ENCODE measurements at places on chromosomes 2 and 18.

DNA sequence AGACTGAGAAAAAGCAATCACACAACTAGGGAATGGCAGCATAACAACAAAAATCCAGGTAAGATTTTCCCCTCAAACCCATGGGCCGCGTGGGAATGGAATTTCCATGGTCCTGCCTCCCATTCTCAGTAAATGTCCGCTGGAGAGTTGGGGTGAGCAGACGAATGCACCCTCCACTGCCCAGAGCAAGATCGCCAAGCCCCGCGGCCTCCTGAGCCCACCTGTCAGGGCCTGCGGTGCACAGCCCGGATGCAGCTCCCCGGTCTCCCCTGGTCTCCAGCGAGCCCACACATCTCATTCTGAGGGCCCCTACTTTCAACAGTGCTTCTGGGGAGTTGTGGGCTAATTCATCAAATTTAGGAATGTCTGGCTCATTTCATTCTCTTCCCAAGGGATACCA lies 327.4 kb upstream of the HS6ST1 start:
- DNase-seq: no peak

DNA sequence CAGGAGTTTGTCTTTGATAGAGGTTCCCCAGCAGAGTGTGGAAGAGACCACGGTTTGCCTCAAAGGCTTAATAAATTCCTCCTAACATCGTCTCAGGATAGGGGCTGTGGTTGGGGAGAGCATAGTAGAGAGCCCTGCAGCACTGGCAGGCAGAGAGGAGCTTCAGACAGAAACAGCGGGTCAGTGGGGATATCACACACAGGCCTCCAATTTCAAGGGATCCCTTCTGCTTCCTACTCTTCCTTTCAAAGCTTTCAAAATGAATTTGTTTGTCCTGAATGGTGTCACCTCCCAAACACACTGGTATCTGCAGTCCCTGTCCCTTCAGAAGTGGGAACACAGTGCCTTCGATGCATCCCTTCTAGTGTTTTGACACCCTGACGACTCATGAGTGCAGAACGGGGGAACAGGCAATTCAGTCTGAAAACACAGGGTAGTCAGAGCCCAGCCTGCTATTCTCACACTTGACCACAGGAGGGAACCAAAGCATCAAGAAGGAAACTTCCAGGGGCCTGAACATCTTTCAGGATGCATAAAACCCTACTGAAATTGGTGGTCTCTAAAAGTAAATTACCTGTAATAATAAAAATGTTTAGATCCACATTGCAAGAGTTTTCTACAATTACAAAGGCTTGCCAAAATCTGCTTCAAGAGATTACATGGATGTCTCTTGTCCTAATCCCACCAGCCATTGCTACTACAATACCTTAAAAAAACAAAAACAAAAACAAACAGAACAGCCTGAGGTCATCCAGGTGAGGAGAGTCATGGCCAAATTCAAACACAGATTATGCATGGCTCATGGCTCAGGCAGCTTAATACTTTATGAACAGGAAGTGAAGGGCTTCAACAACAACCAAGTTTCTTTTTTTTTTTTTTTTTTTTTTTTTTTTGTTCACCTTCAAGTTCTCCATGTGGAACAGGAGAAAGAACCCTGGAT lies 49.8 kb downstream of the SLC14A2 start:
- DNase-seq: no peak

GRCh38 chr2:156005999-156006712 lies 326.4 kb downstream of the NR4A2 start:
- no peak for DNase-seq

DNA sequence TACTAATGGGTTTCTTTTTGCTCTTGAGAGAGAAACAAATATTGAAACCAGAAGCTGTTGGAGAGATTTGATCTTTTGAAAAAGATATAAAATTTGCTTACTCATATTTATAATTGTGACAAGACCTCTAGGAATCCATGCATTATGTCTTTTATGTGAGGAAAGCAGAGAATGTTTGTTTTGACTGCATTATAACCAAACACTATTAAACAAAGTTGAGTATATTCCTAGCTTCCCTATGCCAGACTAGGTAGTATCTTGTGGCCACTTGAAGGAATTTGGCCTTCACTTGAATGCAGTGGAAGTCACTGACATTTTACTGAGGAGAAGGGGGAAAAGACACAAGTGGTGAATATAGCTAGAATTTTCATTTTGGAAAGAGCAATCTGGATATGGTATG lies 521.8 kb upstream of the ZEB2 start:
- no peak for DNase-seq

DNA sequence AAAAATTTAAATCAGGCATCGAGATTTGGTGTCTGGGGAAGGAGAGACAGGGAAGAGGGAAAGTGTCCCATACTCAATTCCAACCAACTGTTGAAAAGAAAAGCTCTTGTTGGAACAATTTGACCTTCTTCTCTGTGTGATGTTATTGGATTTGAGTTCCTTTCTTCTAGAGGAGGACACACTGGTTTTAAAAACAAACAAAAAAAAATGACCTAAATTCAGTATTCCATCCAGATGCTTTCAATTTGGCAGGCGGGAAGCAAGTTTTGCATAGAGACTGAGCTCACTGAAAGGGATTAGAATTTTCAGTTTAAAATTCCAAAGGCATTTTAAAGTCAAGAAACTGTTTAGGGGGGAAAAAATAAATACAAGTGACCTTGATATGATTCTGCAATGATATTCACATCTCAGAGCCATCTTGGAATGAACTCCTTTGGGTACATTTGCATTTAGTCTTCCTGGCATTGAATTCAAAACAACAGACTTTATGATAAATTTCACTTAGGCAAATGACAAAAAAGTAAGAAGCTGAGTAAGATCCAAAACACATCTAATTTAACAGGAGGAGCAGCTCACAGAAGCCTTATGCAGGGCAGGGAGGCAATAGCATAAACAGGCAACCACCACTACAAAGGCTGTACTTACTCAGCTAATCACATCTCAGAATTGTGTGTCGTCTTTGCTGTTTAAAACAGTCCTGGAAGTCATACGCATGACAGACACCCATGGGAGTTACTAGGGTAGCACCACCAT lies 126.8 kb downstream of the CDH20 start:
- DNase-seq: no peak

DNA sequence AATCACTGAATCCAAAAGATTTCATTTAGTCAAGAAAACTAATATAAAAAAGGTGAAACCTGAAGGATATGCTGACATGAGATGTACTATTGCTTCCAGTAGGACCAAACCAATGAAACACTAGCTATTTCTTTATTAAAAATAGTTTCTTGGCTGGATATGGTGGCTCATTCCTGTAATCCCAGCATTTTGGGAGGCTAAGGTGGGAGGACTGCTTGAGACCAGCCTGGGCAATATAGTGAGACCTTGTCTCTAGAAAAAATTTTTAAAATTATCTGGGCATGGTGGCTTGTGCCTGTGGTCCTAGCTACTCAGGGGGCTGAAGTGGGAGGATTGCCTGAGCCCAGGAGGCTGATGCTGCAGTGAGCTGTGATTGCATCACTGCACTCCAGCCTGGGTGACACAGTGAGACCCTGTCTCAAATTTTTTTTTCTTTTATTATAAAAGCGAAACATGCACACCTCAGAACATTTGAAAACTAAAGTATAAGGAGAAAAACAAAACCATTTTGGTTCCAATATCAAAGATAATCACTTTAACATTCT lies 266.2 kb downstream of the TGIF1 start:
- no peak for DNase-seq

- DNase-seq: no peak
Measured at GRCh38 chr2:180247658-180248057, 240.6 kb upstream of the CWC22 start.

- DNase-seq: no peak
Measured at GRCh38 chr2:196453613-196454047, 185.9 kb upstream of the CCDC150 start.

Measured in cerebellar nuclear complex (tissue), 1 donor.